Epithelial cell of esophagus (primary cell): ENCODE measurements at places on chromosomes 6 and 20.

- no peak for DNase-seq
These were observed 14.3 kb upstream of the SCRT2 start for GRCh38 chr20:689947-690346.

- no peak for DNase-seq
These were observed 26.1 kb upstream of the NEDD9 start for GRCh38 chr6:11258260-11259237.

- peak; percentile 2 for DNase-seq
These were observed 14.8 kb upstream of the LPA start for GRCh38 chr6:160678744-160679401.

GRCh38 chr6:37049758-37050044, 44.2 kb downstream of the FGD2 start:
- DNase-seq, result no peak
